ENCODE measurements at places on chromosomes 5 and 9.

GRCh38 chr5:95076395-95077185 lies 208.3 kb downstream of the MCTP1 start:
- no peak for DNase-seq

- no peak for DNase-seq
Measured at GRCh38 chr5:54388409-54388808, 67.1 kb upstream of the HSPB3 start.

DNA sequence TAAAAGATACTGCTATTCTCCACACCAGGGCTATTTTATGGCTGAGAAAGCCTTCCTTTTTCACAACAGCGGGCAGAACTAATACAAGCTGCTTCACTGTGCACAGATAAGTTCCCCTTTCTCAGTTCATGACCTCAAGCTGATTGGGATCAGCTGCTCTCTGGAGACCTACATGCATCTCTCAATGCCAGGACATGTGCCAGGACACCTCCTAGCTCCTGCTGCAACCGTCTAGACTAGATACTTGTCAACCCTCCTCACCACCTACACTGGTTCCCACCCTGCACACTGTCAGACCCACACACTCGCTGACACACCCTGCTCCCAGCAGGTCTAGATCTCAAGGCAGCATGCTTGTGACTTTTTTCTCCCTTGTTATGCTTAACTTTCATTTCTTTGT lies 39.8 kb downstream of the STARD4 start:
- no peak for DNase-seq

GRCh38 chr9:76680716-76681425 lies 83.4 kb upstream of the PCA3 start:
- no peak for DNase-seq

DNA sequence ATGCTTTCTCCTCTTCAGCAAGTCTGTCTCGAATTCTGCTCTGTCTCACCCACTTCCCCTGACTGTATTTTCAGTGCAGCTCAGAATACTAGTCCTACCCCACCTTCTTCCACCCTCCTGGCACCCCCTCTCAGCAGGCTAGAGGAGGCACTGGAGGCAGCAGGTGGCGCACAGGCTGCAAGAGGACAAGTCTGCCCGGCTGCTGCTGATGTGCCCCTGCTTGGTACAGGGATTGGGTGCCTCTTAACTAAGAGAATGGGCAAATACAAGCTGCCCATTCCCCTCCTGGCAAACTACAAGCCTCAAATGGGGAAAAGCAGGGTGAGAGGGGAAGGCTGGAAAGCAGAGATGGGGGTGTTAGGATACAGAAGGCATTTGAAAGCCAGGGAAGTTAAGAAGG lies 5.1 kb downstream of the TLN1 start:
- DNase-seq: no peak

DNA sequence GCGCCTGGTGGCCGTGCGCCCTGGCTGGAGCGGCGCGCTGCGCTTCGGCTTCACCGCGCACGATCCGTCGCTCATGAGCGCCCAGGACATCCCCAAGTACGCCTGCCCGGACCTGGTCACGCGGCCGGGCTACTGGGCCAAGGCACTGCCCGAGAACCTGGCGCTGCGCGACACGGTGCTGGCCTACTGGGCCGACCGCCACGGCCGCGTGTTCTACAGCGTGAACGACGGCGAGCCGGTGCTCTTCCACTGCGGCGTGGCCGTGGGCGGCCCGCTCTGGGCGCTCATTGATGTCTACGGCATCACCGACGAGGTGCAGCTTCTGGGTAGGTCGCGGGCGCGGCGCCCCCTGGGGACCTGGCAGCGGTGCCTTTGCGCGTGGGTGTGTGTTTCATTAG lies 28.9 kb downstream of the NEURL1B start:
- no peak for DNase-seq

GRCh38 chr9:86185872-86186271 lies 73.6 kb downstream of the C9orf153 start:
- DNase-seq: no peak

GRCh38 chr5:124128867-124129266 lies 616.9 kb downstream of the CSNK1G3 start:
- DNase-seq: no peak

DNA sequence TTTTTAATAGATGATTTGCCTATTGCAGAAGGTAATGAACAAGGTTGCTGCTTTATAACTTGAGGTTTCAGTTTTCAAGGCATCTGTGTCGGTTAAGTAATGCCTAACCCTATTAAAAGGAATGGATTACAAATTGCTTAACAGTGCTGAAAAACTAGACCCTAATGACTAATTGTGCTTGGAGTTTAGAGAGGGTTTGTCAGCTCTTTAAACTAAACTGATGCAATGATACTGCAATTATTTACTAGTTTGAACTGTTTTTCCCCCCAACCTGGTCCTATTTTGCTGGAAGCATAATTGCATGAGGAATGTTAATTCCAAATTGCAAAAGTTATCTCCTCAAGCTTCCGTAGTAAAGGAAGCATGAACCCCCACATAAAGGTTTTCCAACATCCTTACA lies 39.3 kb upstream of the TLX3 start:
- DNase-seq: no peak

DNA sequence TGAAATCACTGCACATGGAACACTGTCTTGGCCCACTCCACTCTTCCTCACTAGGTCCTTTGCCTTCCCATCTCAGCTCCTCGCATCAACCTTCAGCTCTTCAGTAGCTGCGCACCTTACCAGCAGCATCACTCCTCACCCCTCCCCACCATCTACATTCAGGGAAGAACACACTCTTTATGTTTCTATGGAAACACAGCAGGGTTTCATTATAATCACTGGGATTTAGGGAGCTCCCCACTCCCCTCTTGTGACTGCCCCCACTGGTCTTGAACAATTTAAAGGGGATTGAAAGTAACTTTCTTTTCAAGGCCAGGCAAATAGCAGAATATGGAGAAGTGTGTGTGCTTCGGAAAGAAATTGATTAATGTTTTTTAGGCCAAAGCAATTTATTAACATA lies 111.2 kb downstream of the INSYN2B start:
- no peak for DNase-seq

DNA sequence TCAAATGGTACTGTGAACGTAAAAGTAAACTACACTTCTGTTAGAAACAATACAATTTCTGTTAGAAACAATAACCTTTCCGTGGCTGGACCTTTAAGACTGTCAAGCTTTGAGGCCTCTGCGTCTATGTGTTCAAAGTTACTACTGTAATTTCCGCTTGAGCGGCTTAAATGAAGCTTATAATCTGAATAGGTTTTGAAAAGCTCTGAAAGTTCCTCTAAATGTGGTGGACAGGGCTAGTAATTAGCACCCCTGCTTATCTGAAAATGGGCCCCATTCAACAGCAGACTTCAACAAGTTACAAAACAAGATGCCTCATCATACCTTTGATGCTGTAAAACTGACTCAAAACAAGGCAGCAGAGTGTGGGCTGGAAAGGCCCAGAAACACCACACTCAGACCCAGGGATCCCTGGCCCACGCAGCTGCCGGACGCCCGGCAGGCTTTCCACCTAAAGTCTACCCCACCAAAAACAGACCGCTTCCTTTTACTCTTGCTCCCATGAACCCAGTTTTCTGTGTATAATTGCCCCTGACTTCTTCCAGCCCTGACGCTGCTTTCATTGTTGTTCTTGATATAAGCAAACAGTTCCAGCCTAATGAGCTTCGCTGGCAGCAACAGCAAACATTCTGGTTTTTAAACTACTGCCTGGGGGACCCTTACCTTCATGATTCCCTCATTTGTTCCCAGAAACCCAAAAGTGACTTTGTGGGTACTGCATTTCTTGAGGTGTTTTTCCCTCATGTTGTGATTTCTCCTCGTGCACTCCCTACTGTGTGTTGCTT lies 66.7 kb downstream of the TLE1 start:
- no peak for DNase-seq

DNA sequence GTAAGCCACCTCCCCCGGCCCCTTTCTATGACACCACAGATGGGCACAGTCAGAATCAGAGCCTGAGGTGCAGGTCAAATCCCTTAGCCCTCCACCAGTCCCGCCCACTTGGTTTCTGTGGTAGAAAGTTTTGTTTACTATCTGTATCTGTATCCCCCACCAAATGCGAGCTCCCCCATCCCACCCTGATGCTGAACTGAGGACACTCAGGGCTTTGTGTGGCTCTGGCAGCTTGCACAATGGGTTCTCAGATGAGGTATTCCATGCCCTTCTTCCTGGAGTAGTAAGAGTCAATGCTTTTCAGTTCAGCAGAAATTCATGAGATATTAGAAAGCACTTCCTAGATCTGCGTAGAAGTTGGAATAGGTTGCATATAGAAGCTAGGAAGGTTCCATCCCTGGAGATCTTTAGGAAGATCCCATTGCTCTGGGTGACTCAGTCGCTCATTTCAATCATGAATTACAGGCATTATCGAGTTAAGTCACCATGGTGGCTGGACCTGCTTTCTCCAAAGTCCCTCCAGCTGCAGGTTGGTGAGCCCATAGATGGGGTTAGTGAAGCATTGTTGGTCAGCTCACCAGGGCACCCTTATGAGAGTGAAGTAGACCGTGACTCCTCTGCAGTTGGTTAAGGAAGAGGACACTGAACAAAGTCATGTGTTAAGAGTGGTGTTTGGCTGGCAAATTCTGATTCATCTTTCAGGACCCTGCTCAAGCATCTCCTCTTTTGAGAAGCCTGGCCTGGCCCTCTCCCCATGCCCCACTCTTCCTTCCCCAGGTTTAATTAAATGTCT lies 10.6 kb upstream of the KCNIP1 start:
- no peak for DNase-seq

DNA sequence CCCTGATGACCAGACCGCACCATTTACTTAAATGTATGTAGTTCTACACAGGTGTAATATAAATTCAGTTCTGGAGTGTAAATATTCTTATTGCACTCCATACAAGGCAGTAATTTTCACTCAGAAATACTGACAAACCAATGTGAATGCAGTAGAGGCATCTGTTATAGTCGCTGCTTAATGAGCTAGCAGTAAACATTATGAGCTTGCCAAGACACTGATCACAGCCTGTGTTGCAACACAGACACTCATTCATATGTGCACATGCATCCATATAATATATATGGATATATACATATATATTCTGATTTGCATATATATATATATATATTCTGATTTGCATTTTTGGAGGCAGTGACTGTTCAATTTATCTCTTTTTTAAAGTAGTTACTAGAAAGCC lies 435.1 kb upstream of the ST8SIA4 start:
- DNase-seq: no peak

GRCh38 chr5:76762484-76762883 lies 46.6 kb downstream of the F2R start:
- DNase-seq: no peak

GRCh38 chr9:34405719-34406118 lies 29.0 kb upstream of the MYORG start:
- no peak for DNase-seq

DNA sequence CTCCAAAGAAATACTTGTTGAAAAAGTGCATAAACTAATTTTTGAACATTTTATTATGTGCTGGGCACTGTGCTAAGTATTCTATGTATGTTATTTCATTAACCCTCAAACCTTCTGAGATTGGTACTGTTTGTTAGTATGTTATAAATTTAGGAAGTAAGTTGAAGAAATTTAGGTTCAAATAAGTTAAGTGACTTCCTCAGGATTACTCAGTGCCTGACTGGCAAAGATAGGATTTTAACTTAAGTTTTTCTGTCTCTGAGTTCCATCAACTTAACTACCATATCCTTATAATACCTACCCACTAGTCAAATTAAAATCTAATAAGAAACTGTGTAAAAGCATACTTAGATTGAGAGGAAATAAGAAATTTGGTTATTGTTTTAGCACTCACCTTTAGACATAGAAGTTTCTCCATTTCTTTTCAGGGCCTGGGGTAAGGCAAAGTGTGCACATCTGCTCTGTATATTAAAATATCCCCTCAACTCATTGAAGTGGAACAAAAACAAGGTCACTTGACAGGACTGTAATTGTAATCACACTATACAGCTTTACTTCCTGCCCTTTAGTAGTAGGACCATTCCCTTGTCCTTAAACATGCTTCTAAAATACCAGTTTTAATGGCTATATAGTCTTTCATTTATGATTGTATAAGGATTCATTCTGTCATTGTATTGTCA lies 15.2 kb downstream of the TGFBR1 start:
- no peak for DNase-seq

DNA sequence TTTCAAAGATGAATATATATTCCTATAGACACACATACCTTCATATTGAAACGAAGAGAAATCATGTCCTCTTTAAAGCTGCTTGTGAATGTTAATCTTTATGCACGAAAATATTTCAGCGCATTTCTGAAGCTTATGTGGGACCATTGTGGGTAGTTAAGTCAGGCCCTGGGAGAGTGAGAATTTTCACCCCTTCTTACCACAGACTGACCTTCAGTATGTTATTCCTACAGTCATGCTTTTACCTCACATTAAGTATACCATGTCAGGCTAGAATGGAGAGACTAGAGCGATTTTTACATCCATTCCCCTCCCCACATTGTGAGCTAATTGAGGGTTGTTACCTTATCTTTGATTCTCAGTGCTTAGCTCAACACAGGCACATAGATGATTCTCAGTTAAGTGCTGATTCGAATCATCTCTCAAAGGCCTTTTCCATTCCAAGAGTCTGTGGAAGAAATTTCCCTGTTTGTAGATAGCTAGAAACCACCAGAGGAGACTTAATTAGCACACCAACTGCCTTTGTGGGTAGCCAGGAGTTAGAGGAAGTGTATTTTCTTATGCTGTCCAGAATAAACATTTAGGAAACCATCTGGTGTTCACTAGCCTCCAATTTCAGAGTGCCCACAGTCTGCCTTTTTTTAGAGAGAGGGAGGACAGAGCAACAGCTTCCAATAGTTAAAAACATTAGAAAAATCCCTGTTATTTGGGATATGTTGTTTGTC lies 110.5 kb downstream of the MEGF10 start:
- DNase-seq: no peak

GRCh38 chr5:107118184-107119019 lies 552.3 kb downstream of the EFNA5 start:
- DNase-seq: no peak

DNA sequence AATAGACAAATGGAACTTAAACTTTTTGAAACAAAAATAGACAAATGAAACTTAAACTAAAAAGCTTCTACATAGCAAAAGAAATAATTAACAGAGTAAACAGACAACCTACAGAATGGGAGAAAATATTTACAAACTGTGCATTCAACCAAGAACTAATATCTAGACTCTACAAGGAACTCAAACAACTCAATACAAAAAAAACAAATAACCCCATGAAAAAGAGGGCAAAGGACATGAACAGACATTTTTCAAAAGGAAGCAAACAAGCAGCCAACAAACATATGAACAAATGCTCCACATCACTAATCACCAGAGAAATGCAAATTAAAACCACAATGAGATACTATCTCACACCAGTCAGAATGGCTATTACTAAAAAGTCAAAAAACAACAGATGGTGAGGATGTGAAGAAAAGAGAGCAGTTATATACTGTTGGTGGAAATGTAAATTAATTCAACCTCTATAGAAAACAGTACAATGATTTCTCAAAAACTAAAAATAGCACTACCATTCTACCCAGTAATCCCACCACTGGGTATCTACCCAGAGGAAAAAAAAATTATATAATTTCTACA lies 170.8 kb upstream of the RGMB start:
- no peak for DNase-seq

DNA sequence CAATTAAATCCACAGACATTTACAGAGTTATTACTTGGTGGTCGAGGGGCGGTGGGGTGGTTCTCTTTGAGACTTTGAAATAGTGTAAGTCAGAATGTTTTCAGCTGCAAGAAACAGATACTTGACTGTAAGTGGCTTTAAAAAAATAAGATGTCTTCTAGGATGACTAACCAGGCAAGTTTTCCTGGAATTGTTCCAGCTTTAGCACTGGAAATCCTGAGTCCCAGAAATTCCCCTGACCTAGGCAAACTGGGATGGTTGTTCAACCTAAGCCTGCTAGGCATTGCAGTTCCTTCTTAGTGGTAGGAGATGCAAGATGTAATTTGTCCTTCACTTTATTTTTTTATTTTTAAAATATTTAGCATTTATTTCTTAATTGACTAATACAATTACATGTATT lies 169.5 kb upstream of the POC5 start:
- no peak for DNase-seq

Data from GOT3 (cell line).